ENCODE measurements at places on chromosomes 3 and 15. TPM values are rescaled to one million over a fixed set of nuclear protein-coding genes. Genes with fewer than 3 reads are reported as not detected.

Gene MLH1
- 18.6 TPM for total RNA-seq

Gene HTR3E
- not detected for total RNA-seq

DNA sequence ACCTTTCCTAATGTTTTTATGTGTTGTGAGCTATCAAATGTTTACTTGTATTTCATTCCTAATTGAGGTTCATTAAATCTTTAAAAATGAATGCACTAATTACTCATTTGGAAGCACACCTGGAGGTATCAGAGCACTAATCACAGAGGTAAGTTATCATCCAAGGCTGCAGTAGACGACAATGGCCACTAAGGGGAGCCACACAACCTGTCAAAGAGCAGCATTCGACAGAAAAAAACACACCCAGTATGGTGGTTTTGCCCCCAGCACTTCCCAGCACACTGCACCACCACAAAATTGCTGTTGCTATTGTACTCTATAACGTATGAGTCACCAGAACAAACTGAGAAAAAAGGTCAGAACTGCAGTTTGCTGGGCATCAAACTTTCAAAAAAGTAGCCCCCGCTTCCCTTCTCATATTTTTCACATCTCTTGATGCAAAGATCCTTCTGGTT is 205.9 kb upstream of the IGF1R start:
- no peak for DNase-seq

GRCh38 chr3:160648701-160649100 is 28.3 kb upstream of the ARL14 start:
- no peak for DNase-seq

GRCh38 chr3:58952128-58952917 is 97.5 kb downstream of the CFAP20DC start:
- no peak for DNase-seq

All from right lobe of liver (tissue), 6 donors.